Activated CD8-positive, alpha-beta T cell treated with anti-CD3 and anti-CD28 coated beads, Interleukin-2, amount 10 ng/mL, durations not matched to agents 7 days and 5 days (primary cell): ENCODE measurements at places on chromosomes 16 and 17.

GRCh38 chr16:85126705-85127378 is 14.6 kb upstream of the CIBAR2 start:
- DNase-seq: no peak

DNA sequence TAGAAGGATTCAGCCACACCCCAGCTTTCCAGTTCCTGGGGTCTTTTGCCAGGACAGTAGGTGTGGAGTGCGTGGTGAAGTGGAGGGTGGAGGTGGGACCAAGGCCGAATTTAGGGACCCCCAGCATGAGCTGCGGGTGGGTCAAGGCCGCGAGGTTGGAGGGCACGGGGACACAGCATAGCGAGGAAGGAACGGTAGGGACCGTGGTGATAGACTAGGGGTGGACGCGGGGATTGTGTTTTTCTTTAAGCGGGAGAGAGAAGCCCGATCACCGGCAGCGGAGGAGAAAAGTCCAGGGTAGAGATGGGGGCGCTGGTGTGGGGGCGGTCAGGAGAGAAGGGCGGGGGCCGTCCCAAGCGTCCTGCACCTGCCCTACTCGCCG is 261 bp upstream of the B4GALNT2 start:
- no peak for DNase-seq

DNA sequence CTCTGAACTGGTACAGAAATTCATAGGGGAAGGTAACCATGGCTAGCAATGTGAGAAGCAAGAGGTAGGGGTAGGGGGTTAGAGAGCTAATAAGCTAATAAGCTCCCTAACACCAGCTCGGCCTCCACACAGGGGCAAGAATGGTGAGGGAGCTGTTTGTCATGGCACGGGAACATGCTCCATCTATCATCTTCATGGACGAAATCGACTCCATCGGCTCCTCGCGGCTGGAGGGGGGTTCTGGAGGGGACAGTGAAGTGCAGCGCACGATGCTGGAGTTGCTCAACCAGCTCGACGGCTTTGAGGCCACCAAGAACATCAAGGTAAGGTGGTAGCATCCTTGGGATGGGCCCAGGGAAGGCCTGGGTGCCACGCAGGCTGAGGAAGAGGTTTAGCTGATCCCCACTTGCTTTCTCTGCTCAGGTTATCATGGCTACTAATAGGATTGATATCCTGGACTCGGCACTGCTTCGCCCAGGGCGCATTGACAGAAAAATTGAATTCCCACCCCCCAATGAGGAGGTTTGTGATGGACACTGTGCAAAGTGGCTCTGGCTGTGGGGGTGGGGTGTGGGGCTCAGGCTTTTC is 3.5 kb upstream of the FTSJ3 start:
- no peak for DNase-seq

DNA sequence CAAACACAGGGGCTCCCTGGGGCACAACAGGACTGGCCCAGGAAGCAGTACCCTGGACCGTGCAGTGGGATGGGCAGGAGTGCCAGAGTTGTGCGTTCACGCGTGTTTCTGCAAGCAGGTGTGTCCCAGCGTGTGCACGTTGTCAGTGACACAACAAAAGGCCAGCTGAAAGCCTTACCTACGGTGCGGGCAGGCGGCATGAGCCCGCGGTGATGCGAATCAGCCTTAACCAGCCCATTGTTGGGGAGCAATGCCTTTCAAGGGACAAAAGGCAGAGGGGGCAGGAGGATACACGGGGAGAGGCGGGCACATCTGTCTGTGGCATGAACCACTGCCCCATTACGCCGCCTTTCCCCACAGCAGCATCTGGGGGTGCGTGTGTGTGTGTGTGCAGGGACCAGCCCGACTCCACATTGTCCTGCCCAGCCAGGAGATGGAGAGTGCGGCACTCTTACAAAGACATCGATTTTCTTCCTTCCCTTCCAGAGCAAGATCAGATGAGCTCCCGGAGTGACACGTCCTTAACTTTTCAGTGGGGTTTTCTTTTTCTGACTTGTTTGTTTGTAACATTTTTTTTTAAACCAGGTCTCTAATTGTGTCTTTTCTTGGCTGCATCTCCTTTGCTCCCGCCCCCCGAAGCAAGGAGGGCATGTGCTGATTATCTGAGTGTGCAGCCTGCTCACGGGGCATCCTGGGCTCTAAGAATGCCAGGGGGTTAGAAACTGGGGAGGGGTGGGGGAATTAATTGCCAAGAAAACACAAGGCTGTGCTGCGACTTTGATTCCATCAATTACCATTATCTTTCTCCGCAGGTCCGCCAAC is 158.1 kb downstream of the ZNF423 start:
- DNase-seq: no peak

GRCh38 chr16:21611198-21611555 is 11.8 kb downstream of the METTL9 start:
- no peak for DNase-seq

- no peak for DNase-seq
Measured at GRCh38 chr17:2936771-2937321, 126.6 kb downstream of the OR1D5 start.

GRCh38 chr17:77097631-77098180 is 43.1 kb upstream of the SEC14L1 start:
- DNase-seq: no peak

GRCh38 chr17:75810216-75810615 is 25.6 kb downstream of the UNK start:
- DNase-seq: no peak
